ENCODE measurements at places on chromosomes 3 and 15.

- no peak for DNase-seq
Measured at GRCh38 chr3:45575386-45575923, 19.1 kb upstream of the LIMD1 start.

- no peak for DNase-seq
Measured at GRCh38 chr3:102148598-102149337, 286.0 kb upstream of the ZPLD1 start.

DNA sequence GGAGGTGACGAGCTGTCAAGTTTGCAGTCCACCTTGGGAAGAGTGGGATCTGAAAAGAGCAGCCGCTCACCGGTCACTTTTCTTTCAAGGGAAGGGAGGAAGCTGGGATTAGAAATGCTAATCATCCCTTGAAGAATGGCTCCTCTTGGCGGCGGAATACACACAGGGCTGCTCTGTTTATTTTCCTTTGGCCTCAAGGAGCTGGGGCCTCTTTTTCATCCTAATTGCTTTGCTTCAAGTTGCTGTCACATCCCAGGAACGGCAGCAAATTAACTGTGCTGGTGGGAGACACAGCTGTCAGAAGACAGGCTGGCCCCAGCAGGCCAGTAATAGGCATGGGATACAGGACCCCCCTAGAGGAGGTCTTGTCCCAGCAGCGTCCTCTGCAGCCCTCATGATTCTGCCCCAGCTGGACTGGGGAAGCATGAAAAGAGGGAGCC is 6.7 kb downstream of the KBTBD13 start:
- no peak for DNase-seq

DNA sequence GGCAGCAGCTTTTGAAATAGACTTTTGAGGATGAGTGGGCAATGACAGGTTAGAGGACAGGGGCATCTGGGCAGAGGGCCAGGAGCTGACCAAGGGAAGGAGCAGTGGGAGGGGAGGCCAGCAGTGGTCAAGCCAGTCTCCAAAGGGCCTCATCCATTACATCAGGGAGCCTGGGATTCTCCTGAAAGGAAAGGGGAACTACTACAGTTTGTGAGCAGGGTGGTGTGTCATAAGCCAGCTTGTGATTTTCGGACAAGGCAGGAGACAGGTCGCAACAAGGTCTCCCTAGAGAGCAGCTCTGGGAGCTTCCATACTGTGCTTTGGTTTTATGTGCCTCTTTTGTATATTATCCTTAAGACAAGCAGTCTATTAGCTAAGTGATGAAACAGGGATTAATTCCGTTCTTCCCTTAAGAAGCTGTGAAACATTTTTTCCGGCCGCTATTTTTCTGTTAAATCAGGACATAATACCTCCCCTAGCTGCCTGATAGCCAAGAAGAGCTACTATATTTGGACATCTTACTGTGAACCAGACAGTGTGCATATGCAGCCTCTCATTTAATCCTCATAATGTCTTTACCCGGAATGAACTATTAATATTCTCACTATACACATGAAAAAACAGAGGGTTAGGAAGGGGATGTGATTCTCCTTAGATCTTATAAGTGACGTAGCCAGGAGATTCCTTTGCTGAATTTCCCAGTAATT is 46.4 kb downstream of the C2CD4B start:
- no peak for DNase-seq

DNA sequence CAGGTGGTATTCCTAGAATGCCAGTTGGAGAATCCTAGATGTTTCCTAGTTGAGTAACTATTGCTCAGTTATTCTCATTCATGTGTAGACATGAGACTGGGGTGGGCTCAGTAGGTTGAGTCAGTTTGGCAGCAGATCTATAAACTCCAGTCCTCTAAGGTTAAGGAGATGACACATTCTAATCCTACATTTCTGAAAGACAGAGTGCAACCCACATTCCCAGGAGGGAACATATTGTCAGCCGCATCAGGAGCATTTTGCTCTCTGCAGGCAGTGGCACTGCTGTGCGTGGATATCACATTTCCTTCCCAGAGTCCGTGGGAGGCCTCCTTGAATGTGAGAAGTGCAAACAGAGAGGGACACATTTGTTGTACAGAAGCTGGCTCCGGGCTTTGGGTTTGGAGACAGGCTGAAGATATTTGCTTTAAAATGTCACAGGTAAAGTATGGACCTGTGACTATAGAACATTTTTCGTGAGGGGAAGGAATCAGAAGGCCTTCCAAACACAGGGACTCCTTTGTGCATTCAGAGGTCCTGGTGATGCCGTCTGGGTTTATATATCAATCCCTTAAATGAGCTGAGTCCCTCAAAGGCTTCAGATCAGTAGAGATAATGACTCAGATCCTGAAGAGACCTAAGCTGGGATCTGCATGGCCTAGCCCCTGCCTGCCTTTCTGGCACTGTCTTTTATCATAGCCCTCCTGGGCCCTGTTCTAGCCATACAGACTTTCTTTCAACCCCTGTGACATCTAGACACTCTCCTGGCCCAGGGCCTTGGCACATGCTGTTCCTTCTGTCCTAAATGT is 156.5 kb downstream of the CADPS start:
- DNase-seq: no peak

DNA sequence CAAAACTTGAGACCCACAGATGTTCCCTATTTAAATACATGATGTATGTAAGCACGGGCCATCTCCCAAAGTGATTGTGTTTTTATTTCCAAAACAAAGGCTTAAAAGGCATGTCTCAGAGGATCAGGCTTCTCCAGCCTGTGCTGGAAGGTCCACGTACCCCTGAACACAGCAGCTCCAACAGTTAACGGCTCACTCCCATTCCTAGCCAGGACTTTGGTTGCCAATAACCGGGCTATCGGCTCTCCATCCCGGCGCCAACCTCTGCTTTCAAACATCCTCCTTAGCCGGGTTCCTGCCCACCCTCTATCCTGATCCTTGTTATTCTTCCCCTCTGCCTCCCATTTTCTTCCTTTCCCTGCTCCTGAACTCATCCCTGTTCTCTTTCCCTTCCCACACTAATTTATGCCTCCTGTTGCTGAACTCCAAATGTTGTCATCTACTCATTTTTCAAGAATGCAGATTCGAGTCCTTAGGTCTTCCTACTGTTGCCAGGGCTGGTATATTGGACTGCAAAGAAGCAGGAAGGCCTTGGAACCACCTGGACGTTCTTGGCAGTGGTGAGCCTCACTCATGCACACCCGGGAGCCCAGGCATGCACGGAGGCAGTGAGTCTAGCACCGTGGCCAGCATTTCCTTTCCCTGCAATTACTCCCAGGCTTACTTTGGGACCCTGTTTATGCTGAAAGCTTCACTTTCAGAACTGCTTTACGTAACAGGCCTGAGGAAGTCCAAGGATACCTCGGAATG is 128.4 kb upstream of the RAD18 start:
- DNase-seq: no peak

GRCh38 chr3:192079098-192079497 is 618.1 kb downstream of the PYDC2 start:
- no peak for DNase-seq

DNA sequence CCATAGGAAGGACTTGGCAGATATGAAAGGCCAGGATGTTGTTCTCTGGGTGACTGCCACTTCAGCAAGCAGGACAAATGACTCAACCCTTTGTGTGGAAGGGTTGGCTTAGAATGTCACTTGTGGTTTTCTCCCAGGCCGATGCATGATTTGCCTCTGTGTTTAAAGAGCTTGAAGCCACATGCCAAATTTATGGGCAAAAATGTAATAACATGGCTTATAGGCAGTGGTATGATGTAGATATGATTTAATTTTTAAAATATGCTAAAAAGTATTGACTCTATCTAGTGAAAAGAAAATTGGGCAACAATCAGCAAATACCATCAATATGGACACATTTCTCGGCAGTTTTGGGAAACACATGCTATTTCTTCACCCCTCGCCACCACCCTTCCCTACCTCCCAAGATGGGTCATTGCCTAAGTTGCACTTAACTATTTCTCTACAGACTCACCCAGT is 114.6 kb downstream of the CYP19A1 start:
- no peak for DNase-seq

GRCh38 chr3:133758568-133758928 is 12.4 kb downstream of the TF start:
- no peak for DNase-seq

- no peak for DNase-seq
Measured at GRCh38 chr15:51342227-51342999, 958 bp downstream of the GLDN start.

- no peak for DNase-seq
Measured at GRCh38 chr3:15520185-15520584, 1.3 kb downstream of the COLQ start.

DNA sequence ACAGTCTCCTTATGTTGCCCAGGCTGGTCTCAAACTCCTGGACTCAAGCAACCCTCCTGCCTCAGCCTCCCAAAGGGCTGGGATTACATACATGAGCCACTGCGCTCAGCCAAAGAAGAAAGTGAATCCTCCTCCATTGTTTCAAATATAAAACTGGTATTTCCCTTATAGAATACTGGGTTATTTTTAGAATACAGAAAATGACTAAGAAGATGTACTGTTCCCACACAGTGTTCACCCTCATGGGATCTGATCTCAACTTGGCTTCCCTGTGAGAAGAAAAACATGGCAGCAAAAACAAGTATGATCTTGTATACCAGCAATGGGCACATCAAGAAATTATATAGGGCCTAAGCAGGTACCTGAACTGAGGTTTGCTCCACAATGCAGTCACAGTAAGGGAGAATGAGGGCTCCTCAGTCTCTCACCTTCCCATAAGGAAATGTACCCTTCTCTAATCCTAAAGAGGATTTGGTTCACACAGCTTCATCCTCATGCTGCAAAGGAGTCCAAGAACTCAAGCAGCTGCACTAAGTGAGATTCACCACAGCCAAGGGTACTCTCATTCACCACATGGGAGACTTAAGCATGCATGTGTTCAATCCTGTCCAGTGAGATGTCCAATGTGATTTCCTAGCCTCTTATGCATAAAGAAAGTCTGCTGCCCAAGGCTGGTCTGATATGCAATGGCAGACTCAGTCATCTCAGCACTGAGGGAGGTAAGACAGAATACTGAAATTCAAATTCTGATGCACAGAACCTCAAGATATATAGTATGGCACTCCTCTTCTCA is 25.8 kb downstream of the USP4 start:
- no peak for DNase-seq

GRCh38 chr3:117722856-117723255 is 1013.3 kb downstream of the TUSC7 start:
- no peak for DNase-seq

DNA sequence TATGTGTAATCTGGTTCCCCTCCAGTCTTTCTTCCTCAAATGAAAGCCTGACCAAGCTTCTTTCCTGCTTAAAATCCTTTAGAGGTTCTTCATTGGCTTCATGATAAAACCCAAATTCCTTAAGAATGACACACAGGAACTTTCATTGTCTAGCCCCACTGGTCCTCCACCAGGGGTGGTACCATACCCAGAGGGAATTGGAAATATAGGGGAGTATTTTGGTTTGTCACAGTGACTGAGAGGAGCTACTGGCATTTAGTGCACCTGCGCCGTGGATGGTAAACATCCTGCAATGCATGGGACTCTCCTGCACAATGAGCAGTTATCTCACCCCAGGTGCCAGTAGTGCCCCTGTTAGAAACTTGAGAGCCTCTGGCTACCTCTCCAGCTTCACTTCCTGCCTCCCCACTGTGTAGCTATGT is 10.8 kb downstream of the ZWILCH start:
- no peak for DNase-seq

DNA sequence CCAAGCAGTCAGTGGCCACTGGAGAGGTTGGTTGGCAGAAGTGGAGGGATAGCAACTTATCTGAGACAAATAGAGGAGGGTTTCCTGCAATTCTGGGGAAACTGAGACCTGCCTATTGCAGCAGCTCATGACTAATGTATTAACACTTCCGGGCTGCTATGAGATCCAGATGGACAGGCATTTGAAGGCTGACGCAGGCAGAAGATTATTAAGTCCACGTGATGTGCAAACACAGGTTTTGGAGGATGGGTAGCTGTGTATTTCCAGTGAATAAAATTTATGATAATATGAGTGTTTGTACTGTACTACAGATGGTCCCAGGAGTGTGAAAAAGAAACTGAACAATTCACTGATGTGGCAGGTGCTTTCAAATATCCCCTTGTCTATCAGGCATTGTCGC is 28.5 kb upstream of the CFAP161 start:
- no peak for DNase-seq

- DNase-seq: no peak
Measured at GRCh38 chr3:38970851-38971638, 80.7 kb downstream of the SCN11A start.

GRCh38 chr3:130354430-130354829 is 9.0 kb downstream of the COL6A5 start:
- DNase-seq: no peak

- peak; percentile 16 for DNase-seq
Measured at GRCh38 chr3:186534113-186534669, 10.0 kb downstream of the CRYGS start.

GRCh38 chr3:58021072-58021959 is 13.1 kb downstream of the FLNB start:
- DNase-seq: no peak

DNA sequence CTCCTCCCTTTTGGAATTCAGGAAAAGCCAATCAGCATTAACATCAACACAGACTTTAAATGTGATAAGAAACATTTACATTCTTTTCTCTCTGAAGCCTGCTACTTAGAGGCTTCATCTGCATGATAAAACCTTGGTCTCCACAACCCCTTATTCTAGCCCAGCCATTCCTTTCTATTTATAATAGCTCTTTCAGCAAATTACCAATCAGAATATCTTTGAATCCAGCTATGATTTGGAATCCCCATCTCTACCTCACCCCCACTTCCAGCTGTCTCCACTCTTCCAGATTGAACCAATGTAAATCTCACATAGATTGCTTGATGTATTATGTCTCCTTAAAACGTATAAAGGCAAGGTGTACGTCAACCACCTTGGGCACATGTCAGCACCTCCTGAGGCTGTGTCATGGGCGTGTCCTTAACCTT is 139.7 kb downstream of the TUSC7 start:
- DNase-seq: no peak

GRCh38 chr15:73800662-73801345 is 47.7 kb upstream of the INSYN1 start:
- no peak for DNase-seq

DNA sequence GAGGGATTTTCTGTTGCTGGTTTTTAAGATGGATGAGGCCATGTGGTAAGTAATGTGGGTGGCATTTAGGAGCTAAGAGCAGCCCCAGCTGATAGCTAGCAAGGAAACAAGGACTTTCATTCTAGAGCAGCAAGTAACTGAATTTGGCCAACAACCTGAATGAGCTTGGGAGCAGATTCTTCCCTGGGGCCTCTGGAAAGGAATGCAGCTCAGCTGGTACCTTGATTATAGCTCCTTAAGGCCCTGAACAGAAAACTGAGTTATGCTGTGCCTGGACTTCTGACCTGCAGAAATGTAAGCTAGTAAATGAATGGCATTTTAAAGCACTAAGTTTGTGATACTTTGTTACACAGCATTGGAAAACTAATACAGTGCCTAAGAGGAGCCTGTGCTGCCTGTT is 565.5 kb downstream of the PDCD6IP start:
- DNase-seq: no peak

- DNase-seq: no peak
Measured at GRCh38 chr15:70414626-70415025, 316.9 kb upstream of the TLE3 start.

GRCh38 chr3:150096700-150097587 is 126.2 kb upstream of the PFN2 start:
- DNase-seq: no peak

Data from effector CD4-positive, alpha-beta T cell (primary cell).